ENCODE measurements at places on chromosomes 1 and 21.
A peak's percentile ranks its signal among the peaks of the same experiment; 100 is the strongest.

DNA sequence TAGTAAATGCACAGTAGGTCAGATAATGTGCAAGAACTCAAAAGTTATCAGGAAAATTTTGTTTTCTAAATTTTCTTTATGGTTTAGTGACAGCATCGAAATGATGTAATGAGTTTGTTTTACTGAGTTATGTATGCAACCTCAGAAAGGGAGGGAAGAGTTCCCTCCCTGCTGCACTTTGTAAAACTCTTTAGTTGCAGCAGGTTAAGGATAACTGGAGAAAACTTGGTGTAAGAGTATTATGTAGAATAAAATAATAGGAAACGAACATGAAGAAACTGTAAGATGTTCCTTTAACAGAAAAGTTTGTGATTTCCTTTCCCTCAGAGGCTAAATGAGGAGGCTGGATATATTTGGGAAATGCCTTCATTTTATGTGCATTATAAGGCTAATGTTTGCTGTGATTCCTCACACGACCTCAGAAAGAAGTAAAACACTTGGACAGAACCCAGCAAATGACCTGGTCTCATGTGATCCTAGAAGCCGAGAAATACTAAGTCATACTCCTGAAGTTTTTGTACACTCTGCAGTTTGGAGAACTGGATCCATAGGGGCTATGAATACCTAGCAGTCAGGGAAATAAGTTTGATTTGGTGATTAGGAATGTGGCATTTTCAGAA, 35.4 kb downstream of the ADGRL2 start:
- no peak for DNase-seq

- DNase-seq = no peak
These were observed 24.7 kb upstream of the CNN3 start for GRCh38 chr1:94951509-94952208.

GRCh38 chr1:208329300-208329699, 85.1 kb upstream of the PLXNA2 start:
- no peak for DNase-seq

DNA sequence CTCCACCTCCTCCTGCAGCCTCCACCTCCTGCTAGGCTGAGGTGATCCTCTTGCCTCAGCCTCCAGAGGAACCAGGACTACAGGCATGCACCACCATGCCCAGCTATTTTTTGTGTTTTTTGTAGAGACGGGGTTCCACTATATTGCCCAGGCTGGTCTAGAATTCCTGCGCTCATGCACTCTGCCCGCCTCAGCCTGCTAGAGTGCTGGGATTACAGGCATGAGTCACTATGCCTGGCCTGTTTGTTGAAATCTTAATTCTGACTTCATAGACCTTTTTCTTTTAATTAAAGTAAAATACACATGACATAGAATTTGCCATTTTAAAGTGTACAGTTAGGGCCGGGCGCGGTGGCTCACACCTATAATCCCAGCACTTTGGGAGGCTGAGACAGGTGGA, 42.7 kb downstream of the FAAP20 start:
- no peak for DNase-seq

GRCh38 chr1:46130121-46130520, 2.3 kb downstream of the PIK3R3 start:
- DNase-seq = no peak

DNA sequence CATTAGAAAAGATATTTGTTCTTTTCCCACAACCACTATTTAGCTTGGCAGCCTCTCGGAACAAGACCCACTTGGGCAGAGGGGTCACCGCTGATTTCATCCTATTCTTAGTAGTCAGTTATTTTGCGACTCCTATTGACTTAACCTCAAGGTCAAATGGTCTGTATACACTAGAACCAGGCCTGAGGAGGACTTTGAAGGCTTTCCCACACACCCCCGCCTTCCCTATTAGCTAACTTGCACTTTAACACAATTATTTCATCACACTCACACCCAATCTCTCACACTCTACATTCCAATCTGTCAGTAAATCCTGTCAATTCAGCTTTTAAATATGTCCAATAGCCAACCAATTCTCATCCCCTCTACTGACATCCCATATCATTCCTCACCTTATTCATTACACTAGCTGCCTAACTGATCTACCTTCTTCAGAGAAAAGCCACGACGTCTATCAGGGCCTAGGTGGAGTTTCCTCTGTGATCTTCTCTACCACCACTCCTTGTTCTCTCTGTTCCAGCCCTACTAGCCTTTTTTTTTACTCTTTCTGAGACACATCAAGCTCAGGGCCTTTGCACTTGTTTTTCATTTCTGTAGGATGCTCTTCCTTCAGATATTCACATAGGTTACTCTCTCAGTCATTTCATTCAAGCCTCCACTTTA, 1.0 kb upstream of the NIBAN1 start:
- no peak for DNase-seq

DNA sequence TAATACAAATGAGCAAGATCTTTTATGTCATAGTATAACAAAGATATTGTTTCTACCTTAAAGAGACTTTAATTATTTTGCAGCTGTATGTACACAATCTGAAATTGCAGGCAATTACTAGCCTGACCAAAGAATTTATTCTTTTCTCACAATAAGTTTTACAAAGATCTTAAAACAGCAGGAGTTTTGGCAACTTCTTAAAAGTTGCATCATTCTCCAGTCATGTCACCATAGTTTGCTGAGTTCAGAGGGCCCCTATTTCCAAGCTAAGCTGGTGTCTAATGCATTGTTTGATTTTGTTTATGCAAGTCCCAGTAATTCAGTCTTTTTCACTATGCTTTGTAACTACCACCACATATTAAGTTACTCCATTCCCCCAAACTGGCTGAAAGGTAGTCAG, 114.8 kb downstream of the DNAH14 start:
- no peak for DNase-seq

- no peak for DNase-seq
These were observed 2.1 kb upstream of the EFNA1 start for GRCh38 chr1:155125511-155125945.

GRCh38 chr1:50917138-50918137, 42.6 kb downstream of the FAF1 start:
- no peak for DNase-seq

DNA sequence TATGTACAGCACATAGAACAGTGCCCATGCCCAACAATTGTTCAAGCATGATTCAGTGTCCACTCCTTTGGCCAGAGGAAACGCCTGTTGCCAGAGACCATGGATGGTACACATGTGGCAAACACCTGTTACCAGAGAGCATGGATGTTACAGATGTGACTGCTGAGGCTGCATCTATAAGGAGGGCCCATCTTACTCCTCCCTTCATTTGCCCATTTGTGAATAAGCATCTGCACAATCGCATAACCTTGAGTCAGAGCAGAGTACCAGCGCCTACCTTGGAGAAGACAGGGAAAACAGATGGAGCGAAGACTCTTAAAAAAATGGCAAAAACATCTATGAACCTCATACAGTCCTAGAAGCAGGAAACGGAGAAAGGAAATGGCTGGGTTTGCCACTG, 36.6 kb upstream of the CACHD1 start:
- no peak for DNase-seq

- DNase-seq = no peak
These were observed 2.3 kb upstream of the USP16 start for GRCh38 chr21:29022166-29022565.

DNA sequence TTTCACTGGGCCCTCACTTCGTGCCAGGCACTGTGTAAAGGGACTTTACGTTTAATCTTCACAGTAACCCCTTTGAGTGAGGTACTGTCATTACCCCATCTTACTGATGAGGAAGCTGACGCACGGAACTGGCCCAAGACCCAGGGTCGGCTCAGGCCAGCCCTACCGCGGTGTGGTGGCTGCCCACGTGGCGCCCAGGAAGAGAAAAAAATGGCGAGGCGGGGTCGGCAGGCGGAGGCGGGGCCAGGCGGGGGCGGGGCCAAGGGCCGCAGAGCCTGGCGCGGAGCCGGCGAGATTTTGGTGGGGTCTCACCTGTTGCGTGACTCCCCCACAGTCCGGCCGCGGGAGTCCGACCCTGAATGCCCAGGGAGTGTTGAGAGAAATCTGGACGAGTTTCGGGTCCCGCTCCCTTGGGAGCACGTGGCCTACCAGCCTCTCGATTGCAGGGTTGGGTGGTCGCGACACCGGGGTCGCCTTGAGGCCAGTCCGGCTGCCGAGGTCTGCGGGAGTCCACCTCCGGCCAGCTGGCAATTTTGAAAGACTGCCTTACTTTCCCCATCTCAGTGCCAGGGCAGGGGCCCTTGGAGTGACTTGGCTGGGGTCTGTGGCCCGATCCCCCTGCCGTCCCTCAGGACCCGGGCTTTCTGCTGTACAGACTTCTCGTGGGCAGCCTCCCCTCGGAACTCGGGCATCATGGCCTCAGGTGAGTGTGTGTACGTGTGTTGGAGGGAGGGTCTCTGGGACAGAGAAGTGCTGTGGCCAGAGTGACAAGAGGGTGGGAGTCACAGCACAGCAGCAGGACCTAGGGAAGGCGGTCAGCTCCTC, at the start of the genes AMPD2 and GNAT2:
Gene AMPD2 (plus strand): TSS at position 262 of the 825 bp plus-strand sequence. CDS start 1,339 bp downstream, outside the sequence.
Gene GNAT2 (minus strand): TSS at position 41 of the 825 bp plus-strand sequence. CDS start 6,746 bp downstream, outside the sequence.
- DNase-seq = peak; percentile 34

GRCh38 chr21:44846485-44847260, 26.8 kb downstream of the PTTG1IP start:
- no peak for DNase-seq

DNA sequence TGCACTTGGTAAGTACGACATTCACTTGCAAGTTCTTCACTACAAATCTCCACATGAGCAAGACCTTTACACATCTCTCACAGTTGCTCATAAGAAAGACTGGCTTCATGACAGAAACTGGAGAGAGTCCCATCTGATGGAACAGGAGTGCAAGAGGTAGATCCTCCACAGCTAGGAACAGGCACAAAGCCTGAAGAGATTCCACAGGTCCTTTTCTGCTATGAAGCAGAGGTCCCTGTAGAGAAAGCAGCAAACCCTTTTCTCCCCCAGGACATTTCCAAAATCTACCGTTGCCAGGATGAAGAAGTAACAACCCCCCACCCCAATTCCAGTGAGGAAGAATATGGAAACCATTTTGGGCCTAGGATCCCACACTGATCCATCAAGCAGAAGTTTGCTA, 47.3 kb downstream of the EIF4G3 start:
- DNase-seq = no peak

DNA sequence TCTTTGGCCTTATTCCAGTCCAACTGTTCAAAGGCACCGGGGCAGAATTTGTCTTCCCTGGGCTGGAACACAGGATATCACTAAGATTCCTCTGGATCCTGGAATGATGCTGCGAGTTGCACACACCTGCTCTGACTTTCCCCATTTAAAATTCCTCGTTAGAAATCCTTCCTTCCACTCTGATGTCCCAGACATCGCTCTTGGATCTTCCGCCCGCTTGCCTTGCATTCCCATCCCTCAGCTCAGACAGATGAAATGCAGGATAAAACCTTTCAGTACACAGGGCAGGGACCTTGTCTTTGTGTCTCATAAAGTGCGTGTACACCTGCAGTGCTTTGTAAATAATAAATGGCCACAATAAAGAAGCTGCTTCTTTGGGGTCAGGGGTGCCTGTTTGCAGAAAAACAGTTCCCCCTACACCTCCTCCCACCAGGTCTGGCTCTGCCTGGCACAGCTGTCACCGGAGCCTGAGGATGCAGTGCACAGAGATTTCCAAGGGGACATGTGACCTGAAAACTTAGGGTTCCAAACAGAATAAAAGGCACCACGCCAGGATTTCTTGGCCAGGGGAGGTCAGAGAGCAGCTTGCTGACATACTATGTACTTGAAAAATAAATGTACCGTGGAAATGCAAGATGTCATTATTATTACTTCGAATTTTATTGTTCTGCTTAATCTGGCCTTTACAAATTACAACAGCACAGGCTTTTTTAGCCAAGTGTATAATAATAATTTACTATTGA, 62.9 kb upstream of the SYT6 start:
- no peak for DNase-seq

DNA sequence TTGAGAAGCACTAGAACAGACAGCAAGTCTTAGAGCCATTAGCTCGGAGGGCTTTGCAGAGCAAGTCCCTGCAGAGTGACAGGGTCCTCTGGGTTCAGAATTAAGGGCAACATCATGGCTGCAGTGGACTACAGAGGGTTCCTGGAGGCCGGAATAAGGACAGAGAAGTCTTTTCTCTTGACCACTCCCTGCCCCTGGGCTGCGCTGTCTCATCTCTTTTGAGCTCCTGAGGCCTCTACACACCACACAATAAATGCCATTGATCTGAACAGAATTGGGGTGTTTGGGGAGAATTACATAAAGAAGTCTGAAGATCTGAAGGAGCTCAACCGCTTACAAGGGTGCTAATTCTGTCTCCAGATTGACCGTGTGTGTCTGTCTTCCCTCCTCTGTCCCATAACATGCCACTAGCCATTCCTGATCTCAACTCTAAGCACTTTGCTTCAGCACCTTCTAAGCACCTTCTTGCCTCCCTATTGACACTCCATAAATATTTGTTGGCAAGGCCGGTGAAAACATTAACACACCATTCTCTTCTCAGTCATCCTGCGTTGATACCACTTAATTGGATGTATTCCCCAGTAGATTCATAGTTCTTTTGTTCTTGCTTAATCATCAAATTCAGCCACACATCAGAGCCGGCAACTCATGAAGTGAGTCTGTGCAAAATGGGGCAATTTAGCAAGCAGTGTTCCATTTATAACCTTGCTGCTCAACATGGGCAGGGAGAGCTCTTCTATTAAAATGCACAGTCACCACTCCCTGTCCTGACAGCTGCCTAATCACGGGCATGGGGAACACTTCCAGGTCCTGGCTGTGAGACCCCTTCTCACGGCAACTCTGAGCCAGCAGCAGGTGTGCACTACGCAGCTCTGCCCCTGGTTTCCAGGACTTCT, 49.7 kb downstream of the NMNAT2 start:
- DNase-seq = no peak

DNA sequence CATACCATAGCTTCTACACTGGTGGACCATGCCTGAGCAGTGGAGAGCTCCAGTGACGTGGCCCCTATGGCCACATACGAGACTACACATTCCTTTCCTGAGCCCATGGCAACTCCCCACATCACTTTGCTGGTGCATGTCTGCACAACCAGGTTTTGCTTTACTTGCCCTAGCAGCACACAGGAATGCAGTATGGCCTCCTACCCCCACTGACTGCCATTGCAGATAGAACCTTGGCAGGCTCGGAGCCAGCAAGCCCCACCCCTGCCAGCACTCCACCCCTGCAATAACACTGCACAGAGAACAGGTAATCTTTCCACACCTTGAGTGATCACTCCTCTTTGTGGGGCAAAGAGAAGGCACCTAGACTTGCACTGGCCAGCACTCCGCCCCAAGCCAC, 531.9 kb upstream of the CAMK1G start:
- no peak for DNase-seq

GRCh38 chr1:177278626-177279390, 108.0 kb downstream of the BRINP2 start:
- no peak for DNase-seq

- DNase-seq = no peak
These were observed 865 bp downstream of the ADPRS start for GRCh38 chr1:36089393-36090121.

GRCh38 chr1:1916851-1917251, 1.8 kb downstream of the CALML6 start:
- DNase-seq = no peak

- no peak for DNase-seq
These were observed 63.2 kb upstream of the USP24 start for GRCh38 chr1:55278378-55278777.

Measured in activated CD4-positive, CD25-positive, alpha-beta regulatory T cell treated with anti-CD3 and anti-CD28 coated beads, Interleukin-2, amount 50 U/mL, for 16 hours (primary cell).